ENCODE measurements at places on chromosomes 6 and 20.

GRCh38 chr6:15266423-15266996, 20.6 kb downstream of the JARID2 start:
- peak; percentile 75 for DNase-seq

- no peak for DNase-seq
Observed at GRCh38 chr6:72560721-72561593, 60.9 kb upstream of the KCNQ5 start.

DNA sequence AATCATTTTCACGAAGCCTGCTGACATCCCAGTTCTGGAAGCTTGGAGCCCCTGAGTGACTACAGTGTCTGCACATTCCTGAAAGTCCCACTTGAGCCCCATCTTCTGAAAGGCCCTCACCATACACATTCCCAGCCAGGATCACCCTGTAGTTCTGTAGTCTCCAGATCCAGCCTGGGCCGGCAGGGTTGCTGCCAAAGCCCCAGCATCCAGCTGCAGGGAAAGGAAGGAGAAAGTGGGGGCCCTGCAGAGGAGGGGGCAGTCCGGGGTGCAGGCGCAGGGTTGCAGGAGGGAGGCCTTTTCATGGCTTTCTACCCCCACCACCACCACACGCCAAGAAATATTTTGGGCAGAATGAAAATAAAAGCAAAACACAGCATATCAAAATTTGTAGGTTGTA, 26.0 kb downstream of the MDFI start:
- no peak for DNase-seq

GRCh38 chr6:41784581-41785171, 2.8 kb upstream of the TOMM6 start:
- DNase-seq, result no peak

DNA sequence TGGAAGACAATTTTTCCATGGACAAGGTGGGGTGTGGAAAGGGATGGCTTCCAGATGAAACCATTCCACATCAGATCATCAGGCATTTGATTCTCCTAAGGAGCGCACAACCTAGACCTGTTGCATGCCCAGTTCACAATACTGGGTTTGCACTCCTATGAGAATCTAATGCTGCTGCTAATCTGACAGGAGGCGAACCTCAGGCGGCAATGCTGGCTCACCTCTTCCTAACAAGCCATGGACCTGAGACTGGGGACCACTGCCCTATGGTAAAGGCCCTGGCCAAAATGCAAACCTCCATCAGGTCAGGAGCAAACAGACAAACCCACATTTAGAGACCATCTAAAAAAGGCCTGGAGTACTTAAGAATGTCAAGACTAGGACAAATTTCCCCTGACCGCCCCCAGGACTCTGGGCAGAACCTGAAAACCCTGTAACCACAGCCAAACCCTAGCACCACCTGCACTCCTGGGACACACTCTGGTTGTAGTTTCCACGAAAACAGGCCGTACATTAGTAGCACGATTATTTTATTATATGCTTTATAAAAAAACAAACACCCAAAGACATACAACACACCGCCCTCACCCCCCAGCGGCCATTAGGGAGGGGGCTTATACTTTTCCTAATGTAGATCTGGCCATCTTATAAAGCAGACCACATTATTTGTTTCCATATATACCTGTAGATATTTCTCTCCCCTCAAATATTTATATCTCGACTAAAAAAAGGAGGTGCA, 27.3 kb downstream of the SNX5 start:
- no peak for DNase-seq

- DNase-seq, result no peak
Observed at GRCh38 chr6:129592516-129593232, 117.3 kb downstream of the ARHGAP18 start.

DNA sequence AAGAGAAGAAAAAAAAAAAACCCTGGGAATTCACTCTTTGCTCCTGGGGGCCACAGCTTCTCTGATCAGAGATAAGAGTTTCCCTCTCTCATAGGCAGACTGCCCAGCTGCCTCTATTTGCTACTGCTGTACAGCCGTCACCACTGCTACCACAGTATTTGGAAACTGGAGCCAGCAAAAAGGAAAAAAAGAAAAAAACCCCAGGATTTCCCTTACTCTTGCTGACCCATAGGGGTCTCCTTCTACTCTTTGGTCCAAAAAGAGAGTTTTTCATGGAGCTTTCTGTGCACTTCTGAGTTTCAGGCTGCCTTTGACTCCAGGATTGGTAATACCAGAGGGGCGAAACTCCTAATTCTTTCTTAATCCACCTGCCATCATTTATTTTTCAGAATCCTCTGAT, 89.7 kb downstream of the MDGA1 start:
- DNase-seq, result no peak

DNA sequence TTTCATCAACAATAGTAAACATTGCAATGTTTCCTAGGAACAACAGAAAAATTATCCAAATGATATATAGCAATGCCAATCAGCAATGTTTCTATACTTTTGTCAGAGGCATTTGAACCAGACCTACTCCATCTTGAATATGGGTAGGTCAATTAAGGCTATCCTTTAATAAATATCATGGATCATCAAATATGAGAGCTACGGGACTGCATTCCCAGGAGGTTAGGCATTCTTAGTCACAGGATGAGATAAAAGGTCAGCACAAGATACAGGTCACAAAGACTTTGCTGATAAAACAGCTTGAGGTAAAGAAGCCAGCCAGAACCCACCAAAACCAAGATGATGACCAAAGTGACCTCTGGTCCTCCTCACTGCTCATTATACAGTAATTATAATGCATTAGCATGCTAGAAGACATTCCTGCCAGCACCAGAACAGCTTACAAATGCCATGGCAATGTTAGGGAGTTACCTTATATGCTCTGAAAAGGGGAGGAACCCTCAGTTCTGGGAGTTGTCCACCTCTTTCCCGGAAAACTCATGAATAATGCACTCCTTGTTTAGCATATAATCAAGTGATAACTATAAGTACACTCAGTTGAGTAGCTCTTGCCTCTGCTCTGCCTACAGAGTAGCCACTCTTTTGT, 8.6 kb upstream of the SERPINB6 start:
- no peak for DNase-seq

DNA sequence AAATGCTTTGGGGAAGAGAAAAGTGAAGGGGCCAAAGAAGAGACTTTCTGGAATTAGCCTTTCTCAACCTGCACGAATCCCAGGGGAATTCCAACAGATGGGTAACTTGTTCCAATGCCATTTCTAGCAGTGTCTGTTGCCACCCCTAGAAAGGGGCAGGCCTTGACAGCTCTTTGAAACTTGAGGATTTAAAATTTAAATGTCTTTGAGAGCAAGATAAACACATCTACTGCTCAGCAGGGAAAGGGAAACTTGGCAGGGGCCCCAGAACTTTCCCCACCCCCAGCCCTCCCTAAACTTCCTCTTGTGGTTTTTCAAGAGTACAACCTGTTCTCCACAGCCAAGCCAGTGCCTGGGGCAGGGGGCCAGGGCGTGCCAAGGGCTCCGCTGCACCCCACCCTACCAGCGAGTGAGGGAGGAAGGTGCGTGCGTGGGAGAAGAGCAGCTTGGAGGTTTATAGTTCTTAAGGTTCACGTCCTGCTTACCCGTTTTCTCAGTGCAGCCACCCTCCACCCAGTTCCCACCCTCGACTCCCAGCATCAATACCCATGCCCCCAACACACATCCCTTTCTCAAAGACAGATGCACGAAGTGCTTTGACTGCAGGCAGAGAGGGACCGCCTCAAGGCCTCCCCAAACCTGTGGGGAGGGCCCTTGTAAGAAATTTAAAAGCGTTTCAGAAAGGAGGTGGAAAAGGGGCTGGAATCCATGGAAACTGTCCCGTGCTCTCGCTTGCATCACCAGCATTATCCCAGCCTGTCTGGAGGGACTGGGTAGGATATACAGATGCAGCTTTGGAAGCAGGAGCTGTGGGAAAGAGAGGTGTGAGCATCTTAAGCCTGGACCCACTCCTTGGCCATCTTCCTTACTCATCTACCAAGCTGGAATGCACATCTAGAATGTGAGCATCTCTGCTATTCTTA, 4.5 kb upstream of the TAF8 start:
- peak; percentile 92 for DNase-seq

DNA sequence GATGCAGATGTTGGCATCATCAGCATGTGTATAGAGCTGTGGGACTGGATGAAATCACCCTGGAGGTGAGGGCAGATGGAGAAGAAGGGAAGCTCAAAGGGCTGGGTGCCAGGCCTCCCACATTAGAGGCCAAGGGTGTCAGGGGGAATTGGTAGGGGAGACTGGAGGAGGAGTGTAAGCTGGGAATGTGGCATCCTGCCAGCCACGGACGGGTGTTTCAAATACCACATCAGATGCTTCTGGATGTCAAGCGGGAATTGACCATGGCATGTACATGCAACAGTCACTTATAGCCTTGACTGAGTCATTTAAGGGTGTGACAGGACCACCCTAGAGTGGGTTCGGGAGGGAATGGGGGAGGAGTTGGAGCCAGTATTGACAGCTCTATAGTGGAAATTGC, 9.6 kb downstream of the ERGIC3 start:
- no peak for DNase-seq

GRCh38 chr6:87444362-87444761, 28.4 kb upstream of the SLC35A1 start:
- no peak for DNase-seq

DNA sequence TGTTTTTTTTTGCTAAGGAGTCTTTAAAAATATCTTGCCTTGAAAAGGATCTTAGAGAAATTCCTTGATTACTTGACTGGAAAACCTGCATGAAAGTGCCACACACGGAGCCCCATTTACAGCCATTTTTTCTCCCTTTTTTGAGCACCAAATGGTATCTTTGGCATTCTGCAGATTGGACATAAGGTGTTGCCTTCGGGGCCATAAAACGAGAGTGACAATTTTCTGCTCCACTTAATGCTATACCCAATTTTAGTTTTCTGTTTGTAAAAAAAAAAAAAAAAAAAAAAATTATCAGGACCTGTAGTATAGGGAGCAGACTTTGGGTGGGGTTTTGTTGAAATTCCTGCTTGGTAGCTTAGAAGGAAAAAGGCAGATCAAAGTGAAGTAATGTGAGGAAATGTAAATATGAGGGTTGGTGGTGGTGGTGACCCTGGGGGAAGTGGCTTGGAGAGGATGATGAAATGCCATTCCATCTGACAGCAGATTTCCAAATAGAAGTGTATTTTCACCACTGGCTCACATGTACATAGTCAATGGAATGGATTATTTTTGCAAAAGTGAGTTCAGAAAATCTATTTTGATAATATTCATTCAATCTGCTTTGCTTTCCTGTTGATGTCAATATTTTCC, 212.1 kb upstream of the SOX4 start:
- DNase-seq, result no peak

DNA sequence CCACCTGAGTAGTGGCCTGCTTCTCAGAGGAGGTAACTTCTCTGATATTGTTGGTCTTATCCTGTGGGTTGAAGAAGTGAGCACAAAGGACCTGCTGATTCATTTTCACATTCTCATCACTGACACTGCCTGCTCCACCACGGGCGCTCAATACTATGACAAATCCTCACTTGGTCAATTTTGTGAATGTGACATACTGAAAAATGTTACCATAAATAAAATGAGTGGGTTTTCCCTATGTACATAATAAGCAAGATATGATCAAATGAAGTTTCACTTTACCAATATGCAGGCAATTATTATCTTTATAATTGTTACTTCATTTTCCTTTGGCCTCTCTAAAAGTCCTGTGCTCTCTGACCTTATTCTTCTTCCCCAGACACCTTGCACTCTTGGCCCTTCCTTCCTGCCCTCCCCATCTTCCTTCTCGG, 71.5 kb upstream of the RIPOR2 start:
- no peak for DNase-seq

DNA sequence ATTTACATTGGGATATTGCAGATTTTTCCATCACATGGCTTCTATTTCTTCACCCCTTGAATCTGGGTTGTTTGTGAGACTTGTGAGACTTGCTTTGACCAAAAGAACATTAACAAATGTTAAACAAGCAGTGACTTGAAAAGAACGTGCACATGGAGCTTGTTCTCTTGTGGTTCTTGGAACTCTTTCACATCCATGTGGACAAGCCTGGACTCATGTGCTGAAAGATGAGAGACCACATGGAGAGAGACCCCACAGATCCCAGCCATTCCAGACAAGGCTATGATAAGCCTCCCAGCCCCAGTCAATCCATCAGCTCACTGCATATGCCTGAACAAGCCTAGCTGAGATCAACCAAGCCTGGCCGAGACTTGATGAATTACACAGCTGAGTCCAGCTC, 1365.7 kb upstream of the GJE1 start:
- DNase-seq, result no peak

DNA sequence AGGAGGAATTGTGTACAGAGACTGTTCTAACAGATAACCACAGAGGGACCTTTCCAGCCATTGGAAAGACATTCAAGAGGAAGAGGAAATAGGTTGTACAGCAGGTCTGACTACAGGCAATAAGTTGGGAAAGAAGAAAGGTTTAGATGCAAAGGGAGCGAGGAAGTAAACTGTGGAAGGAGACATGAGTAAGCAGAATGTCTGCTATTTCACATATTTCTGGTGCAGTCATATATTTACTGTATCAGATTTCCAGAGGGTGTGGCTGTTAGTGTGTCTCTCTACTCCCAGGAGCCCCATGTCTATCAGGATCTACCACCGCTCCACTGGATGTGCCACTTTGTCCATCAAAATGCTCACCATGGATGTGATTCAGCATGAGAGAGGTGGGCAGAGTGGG, 25.9 kb downstream of the MRS2 start:
- DNase-seq, result no peak

GRCh38 chr6:102389994-102390393, 996.5 kb downstream of the GRIK2 start:
- DNase-seq, result no peak

DNA sequence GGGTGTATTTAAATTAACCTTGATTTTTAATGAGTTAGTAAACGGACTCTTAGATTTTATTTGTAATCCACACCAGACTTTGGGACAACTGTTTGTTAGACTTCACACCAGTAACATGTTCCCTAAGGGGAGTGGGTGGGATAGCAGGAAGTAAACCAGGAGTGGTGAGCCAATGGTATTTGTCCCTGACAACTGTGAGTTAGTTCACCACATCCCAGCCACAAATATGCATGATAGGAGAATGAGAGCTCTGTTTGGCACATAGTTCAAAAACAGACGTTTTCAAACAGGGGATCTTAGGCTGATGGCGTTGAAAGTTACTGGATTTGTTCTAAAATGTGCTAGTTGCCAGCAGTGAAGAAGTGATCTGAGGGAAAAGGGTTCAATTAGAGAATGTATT, 18.7 kb upstream of the COL10A1 start:
- DNase-seq, result no peak

GRCh38 chr6:169589699-169590257, 112.1 kb downstream of the WDR27 start:
- DNase-seq, result no peak

DNA sequence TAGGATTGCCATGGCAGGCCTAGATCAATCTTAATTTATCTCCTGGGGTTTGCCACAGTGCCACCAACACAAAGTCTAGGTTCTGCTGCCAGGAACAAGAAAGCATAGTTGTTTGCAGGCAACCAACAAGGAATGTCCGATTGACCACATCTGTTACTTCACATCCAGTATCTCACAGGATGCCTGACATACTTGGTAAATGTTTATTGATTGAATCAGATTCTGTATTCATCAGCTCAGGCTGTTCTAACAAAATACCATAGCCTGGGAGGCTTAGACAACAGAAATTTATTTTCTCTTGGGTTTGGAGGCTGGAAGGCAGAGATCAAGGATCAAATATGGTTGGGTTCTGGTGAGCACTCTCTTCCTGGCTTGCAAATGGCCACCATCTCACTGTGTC, 26.3 kb upstream of the MC3R start:
- no peak for DNase-seq
